ENCODE measurements at places on chromosomes 7 and 10.

GRCh38 chr7:74006451-74007241, 21.3 kb upstream of the ELN start:
- no peak for DNase-seq

DNA sequence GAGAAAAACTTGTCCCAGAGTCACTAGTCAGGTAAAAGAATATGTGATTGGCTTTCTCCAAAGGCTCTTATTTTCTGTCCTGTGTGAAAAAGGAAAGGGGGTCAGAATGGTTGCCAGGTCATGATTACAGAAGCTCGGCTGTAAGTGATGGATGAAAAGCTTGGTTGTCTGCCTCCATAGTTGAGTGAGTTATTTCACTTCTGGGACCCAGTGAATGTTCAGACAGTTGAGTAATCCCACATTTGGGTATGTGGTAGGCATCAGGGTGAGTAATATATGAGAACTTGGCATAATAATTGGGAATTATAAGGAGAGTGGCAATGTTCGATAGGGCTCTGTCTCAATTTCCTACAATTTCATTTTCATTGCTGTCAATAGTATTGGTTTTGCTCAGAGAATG, 72.5 kb downstream of the BBS9 start:
- no peak for DNase-seq

- no peak for DNase-seq
Observed at GRCh38 chr10:62831346-62831745, 15.2 kb upstream of the EGR2 start.

DNA sequence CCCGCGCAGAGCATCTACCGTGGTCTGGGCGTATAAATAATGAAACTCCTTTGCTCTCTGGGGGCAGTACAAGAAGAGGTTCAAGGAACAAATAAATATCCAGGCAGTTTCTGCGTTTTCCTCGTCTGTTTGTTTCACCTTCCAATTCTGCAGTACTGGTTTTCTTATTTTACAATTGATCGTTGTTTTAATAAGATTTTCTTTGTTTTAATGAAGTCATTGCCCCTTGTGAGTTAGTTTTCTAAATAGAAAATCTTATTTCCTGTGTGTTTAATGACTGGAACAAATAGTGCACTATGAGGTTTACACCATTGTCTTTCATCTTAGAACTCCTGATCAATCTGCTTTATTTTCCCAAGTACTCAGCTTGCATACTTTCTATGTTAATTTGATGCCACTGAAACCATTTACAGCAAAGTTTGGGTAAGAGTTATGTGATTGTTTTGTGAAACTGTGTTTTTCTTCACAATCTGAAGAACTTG, 1.2 kb downstream of the PLEKHA1 start:
- no peak for DNase-seq

DNA sequence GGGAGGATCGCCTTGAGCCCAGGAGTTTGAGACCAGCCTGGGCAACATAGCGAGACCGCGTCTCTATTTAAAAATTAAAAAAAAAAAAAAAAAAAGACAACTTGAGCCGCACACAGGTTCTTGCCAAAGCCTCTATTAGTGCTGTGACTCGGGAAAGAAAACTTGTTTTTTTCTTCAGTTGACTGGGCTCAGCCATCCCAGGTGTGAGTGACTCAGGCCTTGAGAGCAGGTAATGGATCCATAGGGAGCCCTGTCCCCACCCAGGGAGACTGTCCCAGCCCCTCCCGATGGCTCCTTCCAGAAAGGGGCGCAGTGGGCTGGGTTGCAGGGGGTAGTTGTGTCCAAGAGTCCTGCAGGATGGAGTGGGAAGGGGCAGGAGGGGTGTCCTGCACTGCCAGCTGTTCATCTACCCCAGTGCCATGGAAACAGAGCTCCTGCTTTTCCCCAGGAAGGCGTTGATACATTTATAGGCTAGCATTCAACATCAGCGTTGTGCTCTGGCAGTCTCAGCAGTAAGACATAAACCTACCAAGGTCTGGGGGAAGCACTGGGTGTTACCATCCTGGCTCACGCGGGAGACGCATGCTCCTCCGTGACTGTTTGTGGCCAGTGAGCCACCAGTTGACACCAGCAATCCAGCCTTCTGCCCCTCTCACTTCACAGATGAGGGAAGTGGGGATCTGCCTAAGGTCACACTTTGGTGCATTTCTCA, 126.6 kb downstream of the CUX1 start:
- no peak for DNase-seq

DNA sequence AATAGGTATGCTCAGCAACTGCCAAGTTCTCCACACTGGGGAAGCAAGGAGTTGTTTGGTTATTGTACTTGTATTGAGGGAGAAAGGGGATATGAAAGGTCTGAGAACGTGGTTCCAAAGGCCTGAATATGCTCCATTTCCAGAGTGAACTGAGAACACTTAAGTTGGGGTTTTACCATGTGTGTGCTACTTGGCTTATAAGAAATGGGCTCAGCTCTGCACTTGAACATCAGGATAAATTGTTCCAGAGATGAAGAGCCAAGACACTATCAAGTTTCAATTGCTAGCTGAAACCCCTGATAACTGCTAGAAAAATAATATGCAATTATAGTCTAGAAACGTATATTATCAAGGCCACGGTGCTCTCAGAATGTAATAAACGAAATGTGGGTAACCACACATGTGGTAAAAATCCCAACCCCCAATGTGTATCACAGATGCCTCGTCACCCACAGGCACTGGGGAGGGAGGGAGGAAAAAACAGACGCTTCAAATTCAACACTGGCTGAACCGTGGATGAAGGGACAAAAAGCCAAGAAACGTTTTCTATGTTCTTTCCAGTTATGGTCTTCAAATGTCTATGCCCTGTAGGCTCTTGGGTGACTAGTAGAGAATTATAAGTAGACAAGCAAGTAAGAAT, 16.3 kb downstream of the ELMO1 start:
- DNase-seq: no peak

DNA sequence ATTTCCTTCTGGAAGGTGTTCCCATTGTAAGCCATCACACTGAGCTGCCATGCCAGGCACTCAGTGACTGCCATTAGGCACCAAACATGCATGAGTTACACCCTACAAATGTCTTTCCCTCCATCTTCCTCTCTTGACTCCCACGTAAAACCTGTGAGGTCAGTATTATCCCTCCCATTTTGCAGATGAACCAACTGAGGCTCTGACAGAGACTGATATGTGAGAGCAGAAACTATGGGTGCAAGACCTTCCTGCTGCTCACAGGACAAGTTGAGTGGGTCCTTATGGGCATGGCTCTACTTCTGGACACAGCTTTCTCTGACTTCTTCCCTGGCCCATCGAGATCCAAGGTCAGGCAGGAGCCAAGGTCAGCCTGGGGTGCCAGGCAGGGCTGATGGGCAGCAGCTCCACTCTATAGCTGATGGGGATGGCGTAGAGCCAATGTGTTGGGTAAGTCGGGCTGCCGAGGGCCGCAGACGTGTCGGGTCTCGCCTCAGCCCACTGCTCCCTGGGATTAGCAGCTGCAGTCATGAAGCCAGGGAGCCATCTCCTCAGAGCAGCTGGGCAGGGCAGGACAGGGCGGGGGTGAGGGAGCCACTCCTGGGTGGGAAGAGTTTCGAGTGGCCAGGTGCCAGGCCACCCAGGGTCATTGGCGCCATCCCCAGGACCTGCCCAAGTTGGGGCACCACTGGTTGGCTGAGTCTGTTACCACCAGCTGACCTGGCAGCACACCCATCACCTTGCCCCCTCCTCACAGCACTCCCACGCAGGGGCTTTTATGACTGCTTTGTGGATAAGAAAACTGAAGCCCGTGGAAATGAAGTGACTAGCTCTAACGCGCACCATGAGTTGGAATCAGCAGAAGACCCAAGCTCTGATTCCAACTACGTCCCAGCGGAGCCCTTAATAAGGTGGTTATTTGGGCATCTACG, 117.8 kb upstream of the ZMIZ1 start:
- DNase-seq: no peak

DNA sequence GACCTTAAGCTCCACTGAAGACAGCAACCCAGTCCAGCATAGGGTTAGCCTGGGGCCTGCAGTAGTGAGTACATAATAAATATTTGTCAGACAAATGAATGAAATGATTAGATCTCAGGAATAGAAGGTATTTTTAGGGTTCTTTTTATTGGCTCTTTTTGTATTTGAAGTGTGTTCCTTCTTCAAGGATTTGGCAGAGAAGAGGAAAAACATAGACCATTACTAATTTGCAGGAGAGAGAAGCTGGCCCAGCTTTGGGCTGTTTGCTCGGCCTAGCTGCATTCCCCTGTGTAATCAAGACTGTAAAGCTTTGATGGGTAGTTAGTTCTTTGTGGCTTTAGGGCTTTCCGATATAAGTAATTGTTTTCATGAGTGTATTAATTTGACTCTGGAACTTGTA, 64.2 kb downstream of the CNNM2 start:
- DNase-seq: no peak

- DNase-seq: no peak
Observed at GRCh38 chr10:114094795-114095194, 51.1 kb downstream of the ADRB1 start.

- no peak for DNase-seq
Observed at GRCh38 chr10:58027426-58027825, 240.3 kb downstream of the IPMK start.

DNA sequence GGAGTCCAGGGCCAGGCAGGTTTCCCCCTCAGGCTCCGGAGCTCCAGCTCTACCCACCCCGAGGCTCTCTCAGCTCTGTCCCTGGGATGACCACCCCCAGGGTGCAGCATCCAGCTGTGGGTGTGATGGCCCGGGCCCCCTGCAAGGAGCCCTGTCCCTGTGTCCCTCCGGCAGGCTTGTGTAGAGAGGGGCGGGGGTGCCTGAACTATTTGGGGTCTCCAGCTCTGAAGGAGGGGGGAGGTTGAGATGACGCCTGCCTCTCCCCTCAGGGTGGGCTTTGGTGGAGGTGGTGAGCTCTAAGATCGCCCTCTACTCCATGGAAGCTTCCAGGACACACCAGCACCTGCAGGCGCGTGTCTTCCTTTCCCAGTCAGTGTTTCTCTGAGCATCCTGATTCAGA, 39.4 kb downstream of the ADRA2A start:
- no peak for DNase-seq

GRCh38 chr7:133962646-133963045, 164.5 kb upstream of the LRGUK start:
- no peak for DNase-seq

DNA sequence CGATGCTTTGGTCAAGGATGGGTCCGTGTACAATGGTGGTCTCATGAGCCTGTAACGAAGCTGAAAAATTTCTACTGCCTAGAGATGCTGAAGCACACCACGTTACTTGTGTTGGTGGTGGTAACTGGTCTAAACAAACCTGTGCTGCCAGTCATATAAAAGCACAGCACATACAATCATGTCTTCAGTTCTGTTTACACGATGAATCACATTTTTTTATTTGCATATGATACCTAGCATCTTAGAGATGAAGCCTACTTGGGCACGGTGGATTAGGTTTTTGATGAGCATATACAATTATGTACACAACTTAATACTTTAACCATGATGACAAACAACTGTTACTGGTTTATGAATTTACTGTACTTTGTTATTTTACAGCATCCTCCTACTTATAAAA, 201.0 kb downstream of the ZMYND11 start:
- no peak for DNase-seq

- DNase-seq: no peak
Observed at GRCh38 chr10:113538151-113538550, 14.7 kb upstream of the HABP2 start.

GRCh38 chr7:121259826-121260225, 69.0 kb upstream of the WNT16 start:
- DNase-seq: no peak

DNA sequence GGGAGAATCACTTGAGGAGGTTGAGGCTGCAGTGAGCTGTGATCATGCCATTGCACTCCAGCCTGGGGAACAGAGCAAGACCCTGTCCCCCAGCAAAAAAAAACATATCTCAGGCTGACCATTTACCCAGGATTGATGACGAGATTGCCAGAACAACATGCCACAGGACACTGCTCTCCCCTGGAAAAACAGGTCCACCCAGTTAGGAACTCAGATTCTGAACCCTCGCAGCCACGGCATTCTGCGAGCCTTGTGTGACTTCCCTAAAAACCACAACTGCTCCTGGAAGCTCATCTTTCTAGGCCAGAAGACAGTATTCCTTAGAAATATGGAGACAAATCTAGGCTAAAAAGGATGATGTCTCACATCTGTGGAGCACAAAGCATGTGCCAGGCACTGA, 42.1 kb upstream of the SH2B2 start:
- DNase-seq: no peak

- no peak for DNase-seq
Observed at GRCh38 chr10:92801978-92802872, 46.1 kb upstream of the EXOC6 start.

DNA sequence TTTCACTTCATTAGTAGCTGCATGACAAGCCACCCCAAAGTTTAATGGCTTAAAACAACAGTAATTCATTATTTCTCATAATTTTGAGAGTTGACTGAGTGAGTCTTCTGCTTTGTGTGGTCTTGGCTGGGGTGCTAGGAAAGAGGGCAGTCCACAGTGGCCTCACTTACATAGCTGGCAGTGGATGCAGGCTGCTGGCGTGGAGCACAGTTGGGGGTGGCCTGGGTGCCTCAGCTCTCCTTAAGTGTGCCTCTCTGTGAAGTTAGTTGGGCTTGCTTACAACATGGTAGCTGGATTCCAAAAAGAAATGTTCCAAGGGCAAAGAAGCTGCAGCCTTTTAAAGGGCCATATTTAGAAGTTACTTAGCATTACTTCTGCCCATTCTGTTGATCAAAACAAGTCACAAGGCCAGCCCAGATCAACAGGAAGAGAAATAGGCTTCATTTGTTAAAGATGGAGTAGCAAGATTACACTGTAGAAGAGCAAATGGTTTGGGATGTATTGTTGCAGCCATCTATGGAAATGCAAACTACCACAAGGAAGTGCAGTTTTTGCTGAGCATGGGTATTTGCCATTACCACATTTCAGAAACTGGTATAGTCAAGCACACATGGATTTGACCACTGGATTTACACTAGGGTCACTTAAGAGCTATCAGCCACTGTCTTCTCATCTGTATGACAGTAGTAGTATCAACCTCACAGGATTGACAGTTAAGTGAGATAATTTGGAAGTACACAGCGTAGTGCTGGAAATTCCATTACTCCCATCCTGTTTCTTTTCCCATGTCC, 33.6 kb downstream of the ZEB1 start:
- DNase-seq: no peak

- no peak for DNase-seq
Observed at GRCh38 chr10:20970708-20971107, 73.6 kb upstream of the NEBL start.

GRCh38 chr7:99955247-99955646, 20.6 kb downstream of the AZGP1 start:
- DNase-seq: no peak

- DNase-seq: no peak
Observed at GRCh38 chr7:151736403-151736909, 140.5 kb downstream of the PRKAG2 start.

DNA sequence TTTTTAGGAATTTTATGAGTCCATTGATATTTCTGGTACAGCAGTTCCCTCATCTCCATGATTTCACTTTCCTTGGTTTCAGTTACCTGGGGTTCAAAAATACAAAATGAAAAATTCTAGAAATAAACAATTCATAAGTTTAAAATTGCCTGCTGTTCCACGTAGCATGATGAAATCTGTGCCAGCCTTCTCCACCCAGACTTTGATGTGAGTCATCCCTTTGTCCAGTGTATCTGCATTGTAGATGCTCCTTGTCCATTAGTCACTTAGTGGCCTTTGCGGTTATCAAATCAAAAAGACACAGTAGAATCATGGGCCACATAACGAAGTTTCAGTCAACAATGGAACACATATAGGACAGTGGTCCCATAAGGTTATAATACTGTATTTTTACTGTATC, 286.9 kb downstream of the PTEN start:
- DNase-seq: no peak
